ENCODE measurements at places on chromosomes 11 and 22. TPM values are rescaled to one million over a fixed set of nuclear protein-coding genes. Genes with fewer than 3 reads are reported as not detected.
A peak's percentile ranks its signal among the peaks of the same experiment; 100 is the strongest.

- DNase-seq, result peak; percentile 85
Observed at GRCh38 chr11:762421-763072, 14.7 kb downstream of the GATD1 start.

LRRC4C gene
- total RNA-seq, result not detected

DNA sequence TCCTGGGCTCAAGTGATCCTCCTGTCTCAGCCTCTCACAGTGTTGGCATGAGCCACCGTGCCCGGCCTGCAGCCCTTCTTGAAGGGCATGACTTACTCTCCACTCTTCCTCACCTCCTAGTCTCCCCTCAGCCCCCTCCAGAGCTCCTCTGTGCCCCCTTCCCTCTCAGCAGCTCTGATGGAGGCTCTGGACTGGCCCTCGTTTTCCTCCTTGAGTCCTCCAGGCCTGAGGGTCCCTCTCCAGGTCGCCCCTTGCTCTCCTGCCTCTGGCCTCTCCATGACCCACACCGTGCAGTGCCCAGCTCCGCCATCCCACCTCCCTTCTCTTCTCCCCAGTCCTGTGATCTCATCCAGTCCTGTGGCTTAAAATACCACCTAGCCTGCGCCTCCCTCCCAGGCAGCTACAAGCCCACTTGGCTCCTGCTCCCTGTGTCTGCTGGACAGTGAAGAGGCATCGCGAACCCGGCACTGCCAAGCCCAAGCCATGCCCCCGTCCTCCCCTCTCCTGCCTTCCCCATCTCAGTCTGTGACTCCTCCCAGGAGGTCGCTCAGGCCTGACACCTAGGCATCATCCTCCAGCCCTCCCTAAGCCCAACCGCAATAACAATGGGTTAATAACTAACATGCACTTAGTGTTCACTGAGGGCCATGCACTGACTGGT lies 11.9 kb downstream of the KCNJ4 start:
- DNase-seq, result no peak

DNA sequence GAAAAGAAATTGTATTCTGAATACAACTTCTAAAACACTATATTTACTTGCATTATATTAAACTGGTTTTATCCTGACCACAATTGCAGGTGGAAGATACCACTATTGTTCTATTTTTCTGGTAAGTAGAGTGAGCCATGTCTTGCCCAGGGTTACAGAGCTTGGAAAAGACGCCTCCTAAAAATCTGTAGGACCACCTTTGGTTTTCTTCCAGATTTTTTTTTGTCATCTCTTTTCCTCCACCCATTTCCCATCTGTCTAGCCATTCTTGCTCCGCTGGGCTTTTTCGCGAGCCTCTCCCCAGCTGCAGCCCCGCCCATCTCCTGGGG lies 294 bp upstream of the MTMR3 start:
- DNase-seq, result no peak

GRCh38 chr11:112156153-112156955 lies 7.5 kb downstream of the IL18 start:
- DNase-seq, result no peak

DNA sequence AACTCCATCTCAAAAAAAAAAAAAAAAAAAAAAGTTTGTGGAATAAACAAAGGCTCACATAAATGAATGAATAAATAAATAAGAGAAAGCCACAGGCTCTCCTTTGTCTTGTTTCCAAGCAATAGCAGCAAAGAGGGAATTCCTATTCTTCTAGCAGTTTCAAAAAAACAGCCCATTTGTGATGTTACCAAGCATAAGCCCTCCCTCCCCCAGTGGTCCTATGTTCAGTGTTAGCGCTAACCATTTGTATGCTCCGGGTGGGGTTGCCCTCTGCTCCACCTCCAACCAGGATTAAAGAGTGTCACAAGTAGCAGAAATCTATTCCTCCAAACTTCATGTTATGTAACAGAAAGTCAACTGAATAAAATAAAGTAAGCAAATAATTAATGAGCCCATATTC lies 1215.0 kb upstream of the TENM4 start:
- DNase-seq, result no peak

SLC22A12 gene
- not detected for total RNA-seq

GRCh38 chr22:50267591-50268390 lies 2.4 kb downstream of the MAPK11 start:
- DNase-seq, result peak; percentile 32

RIMBP3C gene
- under 0.01 TPM for total RNA-seq

DNA sequence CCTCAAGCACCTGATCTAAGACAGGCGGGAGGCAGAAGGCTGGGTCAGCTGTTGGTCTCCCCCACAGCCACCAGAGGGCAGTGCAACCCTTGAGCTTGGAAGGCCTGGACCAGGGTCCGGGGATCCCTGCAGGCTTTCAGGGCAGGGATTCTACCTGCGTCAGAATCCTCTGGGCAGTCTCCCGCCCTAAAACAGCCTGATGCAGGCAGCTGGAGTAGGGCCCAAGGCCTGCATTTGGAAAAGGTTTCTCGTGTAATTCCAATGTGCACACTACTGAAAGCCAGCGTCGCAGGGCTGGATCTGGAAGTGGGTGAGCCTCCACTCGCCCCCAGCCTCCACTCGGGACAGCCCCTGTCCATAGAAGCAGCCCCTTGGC lies 31.8 kb downstream of the BID start:
- peak; percentile 60 for DNase-seq

SLCO2B1 gene
- total RNA-seq, result not detected

GRCh38 chr22:49400136-49400940 lies 427.3 kb downstream of the BRD1 start:
- no peak for DNase-seq

CFAP300 gene
- 4.7 TPM for total RNA-seq

ZP1 gene
- total RNA-seq, result not detected

- peak; percentile 4 for DNase-seq
Observed at GRCh38 chr11:84522331-84522730, 1104.8 kb downstream of the DLG2 start.

DNAJB7 gene
- not detected for total RNA-seq

GRCh38 chr11:576811-577610 lies 741 bp downstream of the PHRF1 start:
- no peak for DNase-seq

DNA sequence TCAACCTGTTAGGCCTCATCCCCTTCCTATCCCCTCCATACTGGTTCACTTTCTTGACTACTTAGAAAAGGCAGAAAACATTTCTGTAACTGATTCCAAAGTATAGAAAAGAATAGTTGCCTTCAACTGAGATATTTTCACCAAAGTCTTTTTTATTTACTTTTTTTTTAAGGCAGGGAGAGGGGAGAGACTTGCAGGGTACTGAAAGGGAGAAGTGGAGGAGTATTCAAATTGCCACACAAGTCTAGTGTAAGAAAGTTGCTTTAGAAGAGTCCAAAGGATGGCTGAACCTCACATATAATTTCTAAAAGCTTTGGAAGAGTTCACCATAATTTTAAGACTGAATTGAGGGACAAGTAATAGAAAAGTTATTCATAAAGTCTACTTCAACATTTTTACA lies 6.3 kb downstream of the PHF21A start:
- no peak for DNase-seq

GRCh38 chr11:112162761-112163546 lies 940 bp downstream of the IL18 start:
- peak; percentile 83 for DNase-seq

DNA sequence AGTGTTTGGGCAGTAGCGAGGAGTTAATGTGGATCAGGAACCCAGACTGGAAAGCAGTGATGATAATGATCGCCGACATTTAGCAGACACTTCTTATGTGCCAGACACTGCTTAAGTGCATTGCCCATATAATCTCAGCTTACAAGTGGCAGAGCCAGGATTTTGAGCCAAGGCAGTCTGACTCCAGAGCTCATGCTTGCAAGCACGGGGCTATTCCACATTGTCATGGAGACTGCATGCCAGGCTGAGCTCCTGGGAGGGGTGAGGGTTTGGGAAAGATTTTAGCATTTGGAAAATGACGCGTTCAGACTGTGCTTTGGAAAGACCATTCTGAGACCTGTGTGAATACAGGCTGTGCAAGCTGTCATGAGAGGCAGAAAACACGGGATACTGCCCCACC lies 302.7 kb downstream of the DDX10 start:
- no peak for DNase-seq

MAPK8IP1 gene
- 0.90 TPM for total RNA-seq

GRCh38 chr11:108535384-108535955 lies 37.3 kb upstream of the POGLUT3 start:
- no peak for DNase-seq

DNA sequence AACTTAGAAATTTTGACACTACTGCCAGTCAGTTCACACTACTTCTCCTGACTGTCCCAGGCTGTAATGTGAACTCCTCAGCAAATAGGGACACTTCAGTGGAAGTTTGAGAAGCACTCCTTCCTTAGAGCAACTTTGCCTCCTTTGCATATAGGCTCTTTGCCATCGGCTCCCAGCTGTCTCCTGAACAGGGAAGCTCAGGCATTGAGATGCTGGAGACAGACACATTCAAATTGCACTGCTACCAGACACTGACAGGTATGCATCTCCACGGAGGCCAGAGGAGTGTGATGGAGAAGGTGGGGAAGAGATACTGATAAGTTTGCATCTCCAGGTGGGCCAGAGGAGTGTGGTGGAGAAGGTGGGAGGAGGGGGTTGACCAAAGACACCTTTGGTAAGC lies 1.4 kb downstream of the TRAPPC4 start:
- DNase-seq, result no peak

VSIG2 gene
- 2.0 TPM for total RNA-seq

DNA sequence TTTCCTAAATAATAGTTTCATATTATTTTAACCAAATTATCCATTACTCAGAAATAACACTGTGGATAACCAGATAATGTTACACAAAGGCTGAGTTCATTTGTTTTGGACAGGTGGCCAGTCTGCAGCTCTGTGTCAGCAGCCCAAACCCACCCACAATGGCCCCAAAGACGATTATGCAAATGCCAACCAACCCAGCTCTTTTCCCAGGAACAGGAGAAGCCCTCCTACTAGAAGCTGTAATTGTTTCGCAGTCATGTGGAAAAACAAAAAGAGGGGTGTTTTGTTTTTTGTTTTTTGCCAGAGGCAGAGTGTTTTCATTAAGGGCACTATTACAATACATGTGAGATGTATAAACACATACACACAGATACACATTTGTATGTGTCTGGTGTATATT lies 102.1 kb downstream of the FCHSD2 start:
- DNase-seq, result no peak

OSBP2 gene
- 23.4 TPM for total RNA-seq

GRCh38 chr11:94700622-94701021 lies 67.5 kb upstream of the AMOTL1 start:
- no peak for DNase-seq

TTC36 gene
- not detected for total RNA-seq

GRCh38 chr22:36423461-36424404 lies 36.0 kb upstream of the MYH9 start:
- DNase-seq, result no peak

- DNase-seq, result peak; percentile 64
Observed at GRCh38 chr11:46272816-46273427, 4.5 kb upstream of the CREB3L1 start.

- DNase-seq, result no peak
Observed at GRCh38 chr11:42253156-42253555, 793.7 kb upstream of the LRRC4C start.

- DNase-seq, result no peak
Observed at GRCh38 chr11:86582898-86583297, 89.5 kb downstream of the ME3 start.

DNA sequence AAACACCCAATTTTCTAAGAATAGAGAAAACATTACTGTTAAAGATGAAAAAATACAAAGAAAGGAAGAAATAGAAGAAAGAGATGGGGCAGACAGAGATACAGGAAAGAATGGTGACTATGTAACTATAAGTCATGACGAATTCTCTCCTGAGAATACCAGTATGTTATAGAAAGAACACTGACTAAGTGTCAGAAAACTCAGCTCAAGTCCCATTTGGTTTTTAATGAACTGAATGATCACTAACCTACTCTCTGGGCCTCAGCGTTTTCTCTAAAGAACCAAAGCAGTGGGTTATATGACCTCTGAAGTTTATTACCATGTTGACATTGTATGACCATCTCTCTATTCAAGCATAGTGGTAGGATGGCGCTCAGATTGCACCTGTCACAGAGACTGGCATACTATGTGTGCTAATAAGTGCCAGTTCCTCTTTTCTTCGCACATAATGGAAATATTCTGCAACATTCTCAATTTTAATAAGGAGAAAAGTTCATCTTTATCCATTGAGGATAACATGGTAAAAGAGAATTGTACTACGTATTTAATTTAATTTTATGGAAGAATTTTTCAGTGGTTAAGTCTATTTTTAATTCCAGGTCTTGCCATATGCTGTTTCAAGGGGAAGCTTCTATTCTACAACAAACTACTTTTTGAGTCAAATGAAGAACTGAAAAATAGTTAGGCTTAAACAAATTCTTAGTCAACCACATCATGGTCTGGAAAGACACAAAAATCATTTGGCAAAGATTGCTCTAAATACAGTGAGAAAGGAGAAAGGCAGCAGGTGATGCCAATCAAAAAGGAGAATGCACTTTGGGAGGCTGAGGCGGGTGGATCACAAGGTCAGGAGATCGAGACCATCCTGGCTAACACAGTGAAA lies 25.0 kb upstream of the EED start:
- no peak for DNase-seq

DNA sequence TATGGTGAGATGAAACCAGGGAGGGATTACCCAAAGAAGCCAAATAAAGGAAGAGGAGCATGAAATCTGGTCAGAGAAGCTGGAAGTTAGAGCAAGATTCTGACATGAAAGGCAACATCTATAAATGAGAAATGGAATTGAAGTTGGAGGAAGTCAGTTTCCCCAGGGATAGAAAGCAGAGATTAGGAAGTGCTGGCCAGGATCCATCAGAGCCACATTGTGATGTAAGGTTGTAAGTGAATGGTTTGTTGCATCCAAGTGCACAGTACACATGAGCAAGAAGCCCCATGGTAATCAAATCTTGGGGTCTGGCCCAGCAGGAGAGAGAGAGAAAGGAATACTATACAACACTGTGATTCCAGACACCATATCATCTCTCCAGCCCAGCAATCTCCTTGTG lies 6.6 kb upstream of the NLRP10 start:
- DNase-seq, result no peak

All from bronchial epithelial cell (primary cell).